Stimulated activated CD8-positive, alpha-beta memory T cell treated with anti-CD3 and anti-CD28 coated beads, Interleukin-7, amount 100 ng/mL, for 1 hour (primary cell): ENCODE measurements at places on chromosomes 13 and 19.

DNA sequence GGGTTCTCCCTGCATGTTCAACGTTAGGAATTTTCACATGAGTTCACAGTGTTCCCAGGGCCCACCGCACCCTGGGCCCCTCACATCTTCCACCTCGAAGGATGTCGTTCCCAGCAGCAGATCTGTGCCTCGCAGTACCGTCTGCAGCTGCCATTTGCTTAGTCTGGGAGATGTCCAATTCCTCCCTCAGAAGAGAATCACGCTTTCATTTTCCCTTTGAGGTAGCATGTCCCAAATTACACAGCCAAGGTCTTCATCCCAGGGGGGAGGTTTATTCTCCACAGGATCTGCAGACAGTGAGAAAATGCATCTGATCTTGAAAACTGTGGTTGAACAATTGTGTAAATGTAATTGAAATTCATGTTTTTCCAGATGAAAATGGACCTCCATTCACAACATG, 150.2 kb downstream of the DCT start:
- no peak for DNase-seq

DNA sequence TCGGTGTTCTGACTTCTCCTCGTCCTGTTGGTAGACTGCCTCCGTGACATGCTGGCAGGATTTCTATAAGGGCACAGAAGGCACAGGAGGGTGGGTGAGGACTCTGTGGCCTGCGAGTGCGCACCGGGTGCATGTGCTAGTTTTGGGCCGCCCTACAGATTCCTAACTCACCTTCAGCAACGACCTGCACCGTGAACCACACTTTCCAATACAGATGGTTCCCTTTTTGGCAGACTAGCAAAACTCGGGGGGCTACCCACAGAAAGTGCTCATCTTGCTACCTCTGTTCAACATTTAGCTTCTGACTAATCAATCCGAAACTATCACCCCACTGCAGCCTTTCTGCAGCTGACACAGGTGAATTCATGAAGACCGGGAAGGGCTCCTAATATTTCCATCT, 14.1 kb upstream of the AMER2 start:
- no peak for DNase-seq

DNA sequence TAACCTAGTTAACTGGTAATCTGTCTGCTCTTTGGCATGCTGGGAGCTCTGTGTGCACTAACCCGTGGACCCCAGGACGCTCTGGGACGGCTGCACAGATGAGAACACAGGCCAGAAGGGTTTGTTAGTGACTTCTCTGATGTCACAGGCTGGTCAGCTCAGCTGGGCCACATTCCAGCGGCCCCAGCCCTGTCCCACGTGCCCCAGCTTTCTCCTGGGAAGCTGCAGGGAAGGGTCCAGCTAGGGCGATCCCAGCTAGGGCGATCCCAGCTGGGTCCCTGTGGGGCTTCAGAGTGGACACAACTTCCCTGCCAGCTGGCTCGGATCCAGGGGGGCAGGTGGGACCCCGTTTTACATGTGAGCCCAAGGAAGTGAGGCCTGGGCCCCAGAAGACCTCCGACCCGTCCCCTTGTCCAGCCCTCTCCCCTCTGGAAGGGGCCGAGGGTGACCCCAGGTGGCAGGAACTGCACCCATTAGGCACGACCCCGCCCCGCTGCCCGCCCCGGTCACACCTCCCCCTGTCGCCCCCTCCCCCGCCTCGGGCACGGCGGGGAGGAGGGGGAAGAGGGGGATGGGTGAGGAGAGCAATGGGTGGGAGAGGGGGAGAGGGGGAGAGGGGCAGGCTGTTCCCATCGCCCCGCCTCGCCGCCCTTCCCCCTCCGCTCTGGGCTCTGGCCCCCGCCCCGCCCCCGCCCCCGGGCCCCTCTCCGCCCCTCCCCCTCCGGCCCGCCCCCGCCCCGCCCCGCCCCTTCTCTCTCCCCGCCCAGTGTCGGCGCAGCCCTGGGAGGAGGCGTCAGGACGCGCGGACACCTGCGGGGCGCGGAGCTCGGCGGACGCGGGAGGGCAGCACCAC, 75.2 kb upstream of the MCF2L start:
- no peak for DNase-seq

GRCh38 chr19:15324791-15325519, 7.4 kb downstream of the BRD4 start:
- DNase-seq = no peak

GRCh38 chr13:59842507-59842906, 321.2 kb downstream of the DIAPH3 start:
- no peak for DNase-seq
